ENCODE measurements at places on chromosomes 7 and 10. TPM values are rescaled to one million over a fixed set of nuclear protein-coding genes. Genes with fewer than 3 reads are reported as not detected.
A peak's percentile ranks its signal among the peaks of the same experiment; 100 is the strongest.

Gene SLC26A5
- not detected for total RNA-seq

Gene RAMP3
- not detected for total RNA-seq

Gene TAS2R39
- total RNA-seq, result not detected

GRCh38 chr10:3172081-3172445 is 519 bp downstream of the PITRM1 start:
- peak; percentile 18 for ATAC-seq

- no peak for ATAC-seq
Measured at GRCh38 chr10:93150990-93151547, 77.4 kb downstream of the CYP26A1 start.

DNA sequence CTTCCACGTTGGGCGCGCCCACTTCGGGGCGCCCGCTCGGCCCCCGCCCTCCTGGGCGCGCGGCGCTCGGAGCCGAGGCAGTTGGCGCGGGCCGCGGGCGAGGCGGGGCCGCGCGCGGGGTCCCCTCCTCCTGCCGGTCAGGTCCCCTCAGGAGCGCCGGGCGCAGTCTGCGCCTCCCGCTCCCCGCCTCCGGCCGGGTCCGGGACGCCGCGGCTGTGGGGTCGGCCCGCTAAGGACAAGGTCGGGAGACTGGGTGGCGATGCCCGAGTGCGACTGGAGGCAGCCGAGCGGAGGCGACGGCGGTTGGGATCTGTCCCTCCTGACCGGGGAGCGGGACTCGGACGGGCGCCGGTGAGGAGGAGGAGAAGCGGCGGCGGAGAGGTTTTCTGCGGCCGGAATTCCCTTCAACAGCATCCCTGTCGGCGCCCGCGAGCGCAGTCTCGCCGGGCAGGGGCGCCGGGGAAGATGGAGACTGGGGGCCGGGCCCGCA is at the start of gene ATRNL1:
Gene ATRNL1 (plus strand): TSS at position 80 of the 490 bp plus-strand sequence. CDS start 386 bp downstream, at position 466.
- ATAC-seq, result peak; percentile 60

DNA sequence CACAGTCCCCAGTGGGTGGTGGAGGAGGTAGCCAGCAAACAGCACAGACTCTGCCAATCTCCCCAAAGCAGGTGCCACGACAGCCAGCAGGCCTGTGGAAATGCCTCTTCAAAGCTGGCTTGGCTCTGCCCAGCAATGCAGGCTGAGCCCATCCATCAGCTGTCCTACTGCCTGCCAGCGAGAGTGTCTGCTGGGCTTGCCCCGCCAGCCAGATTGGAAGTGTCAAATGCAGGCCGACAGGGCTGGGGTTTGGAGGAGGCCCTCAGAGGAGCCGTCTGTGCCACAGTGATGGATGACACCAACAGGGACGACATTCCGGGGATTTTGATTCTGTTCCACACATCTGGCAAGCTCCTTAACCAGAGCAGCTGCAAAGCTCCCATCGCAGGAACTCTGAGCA is 16.7 kb downstream of the HABP2 start:
- ATAC-seq, result no peak

DNA sequence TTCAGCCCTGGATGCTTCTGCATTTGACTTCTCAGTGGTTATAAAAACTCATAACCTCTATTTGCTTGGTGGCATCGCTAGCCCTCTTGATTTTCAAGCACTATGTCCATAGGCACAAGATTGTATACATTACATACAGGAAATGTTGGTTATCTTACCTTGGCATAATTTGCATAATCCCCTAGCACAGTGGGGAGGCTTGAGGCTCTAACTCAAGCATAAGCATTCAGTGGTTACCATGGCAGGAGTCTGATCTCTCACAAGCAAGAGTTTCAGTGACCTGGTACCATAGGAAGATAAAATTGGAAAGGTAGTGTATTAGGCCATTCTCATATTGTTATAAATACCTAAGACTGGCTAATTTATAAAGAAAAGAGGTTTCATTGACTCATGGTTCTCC is 121.8 kb downstream of the PLXDC2 start:
- no peak for ATAC-seq

GRCh38 chr7:80843018-80843677 is 75.7 kb downstream of the SEMA3C start:
- ATAC-seq, result no peak

DNA sequence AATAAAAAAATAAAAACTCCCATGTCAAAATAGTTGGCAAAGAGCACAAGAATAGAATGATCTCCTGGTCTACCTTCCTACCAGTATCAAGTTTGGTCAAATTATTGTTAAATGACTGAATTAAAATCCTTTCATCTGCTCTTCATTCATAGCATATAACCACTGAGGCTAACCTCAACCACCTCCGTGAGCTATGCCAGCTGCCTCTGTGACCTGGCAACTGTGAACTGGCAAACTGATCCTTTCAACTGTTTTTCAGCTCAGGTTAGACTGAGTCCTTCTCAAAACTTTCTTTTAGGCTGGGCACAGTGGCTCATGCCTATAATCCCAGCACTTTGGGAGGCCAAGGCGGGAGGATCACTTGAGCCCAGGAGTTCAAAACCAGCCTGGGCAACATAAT is 36.1 kb downstream of the NUDCD3 start:
- peak; percentile 81 for ATAC-seq

DNA sequence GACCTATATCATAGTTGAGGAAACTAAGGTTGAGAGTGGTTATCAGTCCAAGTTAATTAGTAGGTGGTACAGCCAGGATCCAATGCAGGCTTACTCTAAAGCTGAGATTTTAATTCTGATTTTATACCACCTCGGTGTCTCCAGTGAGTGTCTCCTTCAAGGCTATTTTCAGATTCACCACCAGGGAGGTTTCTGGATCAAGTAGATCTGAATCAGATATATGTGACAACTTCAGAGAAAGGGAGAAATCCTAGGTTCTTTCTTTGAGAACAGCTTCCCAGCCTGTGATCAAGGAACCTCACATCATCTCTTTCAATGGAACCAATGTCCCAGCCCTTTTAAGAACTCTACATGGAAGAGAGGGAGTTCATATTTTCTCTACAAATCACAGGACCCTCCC is 429.2 kb downstream of the SORCS3 start:
- ATAC-seq, result no peak

All from activated T-helper 17 cell treated with anti-CD3 and anti-CD28 coated beads, Interleukin-2, amount 50 U/mL, for 72 hours (primary cell).